ENCODE measurements at places on chromosomes 1 and 21.
A peak's percentile ranks its signal among the peaks of the same experiment; 100 is the strongest.

GRCh38 chr1:198966519-198966918 is 327.7 kb downstream of the PTPRC start:
- DNase-seq = no peak

DNA sequence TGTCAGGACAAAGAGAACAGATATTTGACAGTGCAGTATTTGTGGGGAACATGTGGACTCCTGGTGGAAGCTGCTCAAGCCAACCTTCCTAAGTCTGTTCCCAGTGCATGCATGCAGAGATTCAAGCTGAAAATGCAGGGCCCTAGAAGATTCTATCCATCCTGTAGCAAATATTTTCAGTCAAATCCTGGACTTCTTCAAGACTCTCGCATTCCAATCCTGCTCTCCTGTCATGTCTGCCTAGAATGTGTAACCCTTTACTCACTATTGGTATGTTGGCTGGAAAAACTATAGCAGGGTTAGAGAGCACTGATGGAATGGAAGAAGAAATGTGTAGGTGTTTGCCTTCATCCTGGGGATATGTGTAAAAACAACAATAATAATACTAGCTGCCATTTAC is 385.6 kb upstream of the PKN2 start:
- DNase-seq = no peak

GRCh38 chr1:230568008-230568407 is 74.3 kb upstream of the COG2 start:
- peak; percentile 44 for DNase-seq

DNA sequence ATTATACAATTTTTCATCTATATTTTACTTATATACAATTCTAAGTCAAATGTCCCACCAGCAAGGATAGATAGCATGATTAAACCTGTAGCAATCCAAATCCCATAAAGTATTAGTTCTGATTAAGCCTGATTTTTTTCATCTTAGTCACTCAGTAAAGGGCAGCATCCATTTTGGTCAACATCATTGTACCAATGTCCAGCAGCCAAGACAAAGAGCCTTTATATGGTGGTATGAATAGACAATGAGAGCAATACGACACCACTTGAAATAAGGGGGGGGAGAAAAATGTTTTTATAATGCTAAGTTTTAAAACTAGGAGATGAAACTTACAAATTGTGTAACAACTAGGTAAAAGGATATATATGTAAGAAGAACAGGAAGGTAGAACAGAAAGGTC is 7.4 kb downstream of the ZNF644 start:
- peak; percentile 41 for DNase-seq

- no peak for DNase-seq
Measured at GRCh38 chr1:169012416-169012815, 94.1 kb upstream of the ATP1B1 start.

DNA sequence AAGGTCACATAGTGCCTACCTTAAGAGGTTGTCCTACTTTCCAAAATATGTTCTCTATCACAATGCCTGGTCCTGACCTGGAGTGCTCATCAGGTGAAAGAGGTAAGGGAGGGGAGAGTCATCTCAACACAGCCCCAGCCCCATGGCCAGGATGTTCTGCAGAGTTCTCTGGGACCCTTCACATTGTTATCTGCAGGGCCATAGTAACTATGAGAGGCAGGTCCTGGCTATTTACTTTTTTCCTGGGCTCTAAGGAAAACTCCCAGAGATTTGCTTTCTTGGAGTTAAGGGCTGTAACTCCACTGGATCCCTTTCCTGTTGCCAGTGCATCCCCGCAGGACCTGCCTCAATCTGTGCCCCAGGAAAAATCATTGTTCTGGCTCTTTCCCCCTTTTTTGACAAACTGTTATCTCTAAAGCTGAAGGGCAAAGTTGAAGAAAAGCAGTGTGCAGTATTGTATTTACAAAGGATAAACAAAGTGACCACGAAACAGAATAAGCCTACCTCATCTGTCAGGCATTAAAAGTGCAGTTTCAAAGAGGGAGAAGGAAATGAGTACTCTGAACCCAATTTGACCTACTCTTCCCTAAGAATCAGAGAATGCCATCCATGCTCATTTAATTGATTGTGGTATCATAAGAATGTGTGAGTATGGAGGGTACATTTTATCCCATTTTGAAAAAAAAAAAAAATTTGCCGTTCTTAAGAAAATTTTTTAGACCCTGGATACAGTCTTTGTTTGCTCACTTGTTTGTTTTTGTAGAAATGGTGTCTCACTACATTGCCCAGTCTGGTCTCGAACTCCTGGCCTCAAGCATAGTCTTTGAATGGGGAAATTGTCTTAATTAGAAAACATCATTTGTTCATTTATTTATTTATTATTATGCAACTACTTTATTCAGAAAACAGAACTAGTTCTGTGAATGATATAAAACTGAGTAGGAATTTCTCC is 149.6 kb downstream of the RHOU start:
- peak; percentile 4 for DNase-seq

GRCh38 chr1:214234635-214235025 is 46.3 kb upstream of the SMYD2 start:
- peak; percentile 57 for DNase-seq

- DNase-seq = no peak
Measured at GRCh38 chr1:160437432-160438316, 37.3 kb downstream of the VANGL2 start.

GRCh38 chr1:181635110-181635509 is 151.8 kb downstream of the CACNA1E start:
- DNase-seq = no peak

DNA sequence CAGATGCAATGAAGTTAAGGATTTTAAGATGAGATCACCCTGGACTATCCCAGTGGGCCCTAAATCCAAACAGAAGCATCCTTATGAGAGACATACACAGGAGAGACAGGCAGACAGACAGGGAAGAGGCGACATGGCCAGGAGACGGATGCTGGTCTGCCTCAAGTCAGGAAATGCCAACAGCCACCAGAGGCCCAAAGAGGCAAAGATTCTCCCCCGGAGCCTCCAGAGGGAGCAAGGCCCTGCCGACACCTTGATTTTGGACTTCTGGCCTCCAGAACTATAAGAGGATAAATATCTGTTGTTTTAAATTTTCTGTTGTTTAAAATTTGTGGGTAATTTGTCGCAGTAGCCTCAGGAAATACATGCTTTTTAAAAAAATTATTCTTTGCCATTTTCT is 116.4 kb downstream of the GLIS1 start:
- DNase-seq = no peak

GRCh38 chr1:196152975-196153374 is 455.3 kb downstream of the KCNT2 start:
- no peak for DNase-seq

GRCh38 chr1:159509440-159510228 is 26.2 kb downstream of the OR10J5 start:
- DNase-seq = no peak

- peak; percentile 28 for DNase-seq
Measured at GRCh38 chr1:107273515-107273914, 132.7 kb downstream of the NTNG1 start.

DNA sequence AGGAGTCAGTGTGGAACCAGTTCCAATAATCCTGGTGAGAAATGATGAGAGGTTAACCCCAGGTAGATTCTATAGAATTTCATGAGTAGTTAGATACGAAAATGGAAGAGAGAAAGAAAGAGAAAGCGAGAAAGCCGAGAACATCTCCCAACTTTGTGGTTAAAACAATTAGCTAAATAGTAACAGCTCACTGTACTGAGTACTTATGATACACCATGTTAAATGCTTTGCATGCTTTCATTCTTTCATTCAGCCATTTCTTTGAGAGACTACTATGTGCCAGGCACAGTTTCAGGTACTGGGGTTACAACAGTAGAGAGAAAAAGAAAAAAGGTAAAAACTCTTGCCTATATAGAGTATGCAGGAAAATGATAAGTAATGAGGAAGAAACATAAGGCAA is 109.7 kb upstream of the SYT6 start:
- no peak for DNase-seq

DNA sequence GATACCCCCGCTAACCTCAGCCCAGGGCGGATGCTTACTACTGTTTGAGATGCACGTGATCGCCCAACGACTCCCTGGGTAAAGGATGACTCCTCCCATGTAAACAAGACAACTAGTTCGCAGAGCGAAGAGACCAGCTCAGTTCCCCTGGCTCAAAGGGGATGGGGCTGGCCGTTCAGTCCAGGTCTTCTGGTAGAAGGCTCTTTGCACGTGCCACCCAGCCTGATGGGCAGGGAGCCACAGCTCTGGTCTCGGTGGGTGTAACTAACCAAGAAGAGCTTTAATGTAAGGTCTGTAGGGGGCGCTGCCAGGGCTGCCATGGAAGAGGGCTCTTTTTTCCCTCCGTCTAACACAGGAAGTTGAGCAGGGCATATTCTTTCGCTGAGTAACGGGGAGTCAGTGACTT is 49.4 kb upstream of the PARP1 start:
- peak; percentile 52 for DNase-seq

DNA sequence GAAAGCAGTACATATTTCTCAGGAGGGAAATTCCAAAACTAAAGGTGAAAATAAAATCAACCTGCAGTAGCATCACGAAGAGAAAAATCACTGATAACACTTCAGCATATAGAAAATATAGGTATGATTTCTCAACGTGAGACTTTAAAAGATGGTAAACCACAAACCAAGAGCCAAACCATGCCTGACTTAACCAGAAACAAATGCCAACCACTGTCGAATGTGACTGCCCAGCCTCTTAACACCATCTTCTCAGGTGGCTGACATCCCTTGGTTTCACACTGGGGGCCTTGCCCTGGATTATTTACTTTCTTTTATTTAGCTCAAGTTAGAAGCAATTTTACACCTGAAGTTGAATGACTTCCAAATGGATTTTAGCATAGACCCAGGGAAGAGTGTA is 10.1 kb downstream of the HMGCS2 start:
- DNase-seq = no peak

DNA sequence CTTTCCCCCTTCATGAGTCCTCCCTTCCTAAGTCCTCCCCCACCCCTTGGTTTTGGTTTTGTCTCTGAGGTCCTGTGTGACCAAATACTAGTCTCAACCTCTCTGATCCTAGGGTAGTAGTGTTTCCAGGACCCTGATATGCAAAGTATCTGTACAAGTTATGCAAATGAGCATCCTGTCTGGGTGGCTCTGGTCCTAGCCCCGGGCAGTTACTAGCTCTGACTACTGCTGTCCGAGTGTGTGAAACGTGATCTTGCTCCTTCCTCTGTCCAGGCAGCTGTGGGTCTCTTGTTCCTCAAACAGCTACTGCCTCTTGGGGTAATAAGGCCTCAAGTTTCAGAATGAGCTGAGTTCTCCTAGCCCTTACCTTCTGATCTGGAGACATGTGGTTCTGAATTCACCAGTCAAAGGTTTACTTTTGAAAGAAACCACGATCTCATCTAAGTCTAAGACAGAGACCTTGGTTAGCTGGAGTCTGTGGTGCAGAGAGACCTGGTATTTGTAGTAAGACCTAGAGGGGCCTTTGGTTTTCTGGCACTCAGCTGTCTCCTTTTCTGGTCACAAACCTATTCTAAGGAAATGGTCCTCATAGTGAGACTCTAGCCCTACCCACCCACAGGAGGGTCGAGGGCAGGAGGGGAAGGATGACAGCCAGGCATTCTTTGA is 31.0 kb upstream of the IL19 start:
- DNase-seq = peak; percentile 74

- peak; percentile 68 for DNase-seq
Measured at GRCh38 chr1:47104816-47105215, 32.4 kb upstream of the CYP4A22 start.

- DNase-seq = no peak
Measured at GRCh38 chr1:234644928-234645327, 35.0 kb upstream of the IRF2BP2 start.

DNA sequence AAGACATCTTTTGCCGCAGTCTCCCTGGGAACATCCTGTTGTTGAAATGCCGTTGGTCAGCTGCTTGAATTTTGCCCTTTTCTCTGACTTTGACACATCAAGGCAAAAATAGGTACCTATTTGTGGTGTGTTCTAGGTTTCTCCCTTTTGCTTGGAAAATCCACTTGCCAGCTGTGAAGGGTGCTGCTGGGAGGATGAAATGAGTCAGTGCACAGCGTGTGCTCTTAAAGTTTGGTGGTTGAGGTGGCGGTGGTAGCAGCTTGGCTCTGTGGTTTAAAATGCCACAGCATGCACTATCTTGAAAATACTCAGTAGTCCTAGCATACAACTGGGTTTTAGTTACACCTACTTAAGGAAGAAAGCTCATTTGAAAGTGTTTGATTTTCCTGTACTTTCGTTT is 183.8 kb downstream of the DHRS3 start:
- peak; percentile 80 for DNase-seq

- peak; percentile 52 for DNase-seq
Measured at GRCh38 chr1:18954270-18955071, 2.0 kb downstream of the IFFO2 start.

- no peak for DNase-seq
Measured at GRCh38 chr21:42089093-42089631, 18.0 kb downstream of the UMODL1 start.

- DNase-seq = no peak
Measured at GRCh38 chr1:55352080-55352810, 137.1 kb upstream of the USP24 start.

- peak; percentile 61 for DNase-seq
Measured at GRCh38 chr1:101506541-101507164, 269.8 kb downstream of the S1PR1 start.

DNA sequence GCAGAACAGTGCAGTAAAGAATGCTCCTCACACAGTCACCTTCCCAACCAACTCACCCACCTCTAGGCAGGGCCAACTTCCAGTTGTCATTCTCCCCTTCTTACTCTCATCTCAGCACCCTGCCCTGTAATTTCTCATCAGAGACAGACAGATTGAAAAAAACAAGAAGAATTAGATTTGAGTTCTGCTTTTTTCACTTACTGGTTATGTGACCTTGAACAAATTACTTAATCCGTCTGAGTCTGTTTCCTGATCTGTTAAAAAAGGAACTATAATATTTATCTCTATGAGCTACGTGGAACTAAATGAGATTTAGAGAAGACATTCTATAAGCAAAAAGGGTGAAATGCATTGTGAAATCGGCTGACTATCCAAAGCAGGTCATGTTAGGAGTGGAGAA is 330.3 kb downstream of the ZNF326 start:
- DNase-seq = no peak

- DNase-seq = no peak
Measured at GRCh38 chr1:22318279-22318981, 133.2 kb upstream of the ZBTB40 start.

- DNase-seq = peak; percentile 31
Measured at GRCh38 chr1:156320560-156320959, 17.5 kb downstream of the CCT3 start.

- peak; percentile 85 for DNase-seq
Measured at GRCh38 chr1:66434096-66434495, 99.9 kb upstream of the SGIP1 start.

GRCh38 chr21:40752125-40752524 is 94.8 kb downstream of the DSCAM start:
- no peak for DNase-seq
